Cerebellar nuclear complex (tissue), 1 donor: ENCODE measurements at places on chromosomes 1 and 21.

GRCh38 chr1:66648901-66649595, 103.2 kb upstream of the DYNLT5 start:
- DNase-seq: no peak

DNA sequence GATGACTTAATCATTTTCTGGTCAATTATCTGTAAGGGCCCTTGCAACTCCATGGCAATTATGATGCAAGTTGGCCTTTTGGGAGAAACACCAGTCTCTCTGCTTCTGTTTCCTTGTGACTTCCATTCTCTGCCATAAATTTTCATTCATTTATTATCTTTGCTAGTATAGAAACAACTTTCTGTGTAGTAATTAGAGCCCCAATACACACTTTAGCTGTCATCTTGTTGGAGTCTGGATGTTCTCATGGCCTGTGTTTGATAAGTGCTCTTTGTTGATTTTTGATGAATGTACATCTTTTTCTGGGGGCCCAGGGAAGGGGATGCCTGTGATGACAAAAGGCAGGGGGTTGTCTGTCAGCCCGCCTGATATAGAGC, 22.4 kb downstream of the PROX1 start:
- no peak for DNase-seq

DNA sequence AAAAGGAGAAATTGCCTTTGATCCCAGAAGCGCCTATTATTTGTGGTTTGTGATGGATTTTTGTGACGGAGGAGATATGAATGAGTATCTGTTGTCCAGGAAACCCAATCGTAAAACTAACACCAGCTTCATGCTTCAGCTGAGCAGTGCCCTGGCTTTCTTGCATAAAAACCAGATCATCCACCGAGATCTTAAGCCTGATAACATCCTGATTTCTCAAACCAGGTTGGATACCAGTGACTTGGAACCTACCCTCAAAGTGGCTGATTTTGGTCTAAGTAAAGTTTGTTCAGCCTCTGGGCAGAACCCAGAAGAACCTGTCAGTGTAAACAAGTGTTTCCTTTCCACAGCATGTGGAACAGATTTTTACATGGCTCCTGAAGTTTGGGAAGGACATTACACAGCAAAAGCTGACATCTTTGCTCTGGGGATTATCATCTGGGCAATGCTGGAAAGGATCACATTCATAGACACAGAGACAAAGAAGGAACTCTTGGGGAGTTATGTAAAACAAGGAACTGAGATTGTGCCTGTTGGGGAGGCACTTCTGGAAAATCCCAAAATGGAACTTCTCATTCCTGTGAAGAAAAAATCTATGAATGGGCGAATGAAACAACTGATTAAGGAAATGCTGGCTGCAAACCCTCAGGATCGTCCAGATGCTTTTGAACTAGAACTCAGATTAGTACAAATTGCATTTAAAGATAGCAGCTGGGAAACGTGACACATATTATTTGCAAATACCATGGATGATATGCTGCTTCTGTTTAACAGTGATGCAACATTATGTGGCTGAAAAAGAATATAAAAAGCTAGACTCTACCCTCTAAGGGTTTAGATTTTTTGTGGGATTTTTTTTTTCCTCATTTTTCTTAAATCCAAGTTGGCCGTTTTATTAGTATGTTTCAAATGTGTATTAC, 10.5 kb downstream of the PDIK1L start:
- DNase-seq: no peak

DNA sequence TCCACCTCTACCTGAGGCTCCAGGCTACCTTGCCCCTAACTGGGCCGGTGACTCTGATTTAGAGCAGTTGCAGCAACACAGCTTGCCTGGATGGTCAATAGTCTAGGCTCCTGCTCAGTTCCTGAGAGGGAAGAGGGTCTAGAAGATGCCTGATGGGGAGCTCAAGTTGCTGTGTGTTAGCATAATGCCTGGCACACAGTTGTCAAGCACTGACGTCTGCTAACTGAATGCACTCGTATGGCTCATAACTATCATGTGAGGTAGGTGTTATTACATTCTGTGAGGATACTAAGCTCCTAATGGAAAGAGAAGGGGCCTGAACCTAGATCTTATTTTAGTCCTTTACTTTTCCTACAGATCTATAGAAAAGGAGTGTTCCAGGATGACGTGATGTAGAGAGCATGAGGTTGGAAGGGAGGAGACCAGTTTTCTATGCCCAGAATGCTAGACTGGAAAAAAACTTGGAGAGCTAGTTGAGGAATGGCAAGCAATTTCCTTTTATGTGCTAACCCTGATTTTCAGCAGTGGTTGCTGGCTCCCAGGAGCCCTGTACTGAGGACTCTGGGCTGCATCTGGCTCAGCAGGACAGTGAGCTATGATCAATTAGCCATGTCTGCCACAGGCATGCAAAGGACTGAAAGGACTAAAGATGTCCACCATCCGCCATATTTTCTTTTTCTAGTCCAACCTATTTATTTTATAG, 30.0 kb downstream of the FAM78B start:
- DNase-seq: no peak

DNA sequence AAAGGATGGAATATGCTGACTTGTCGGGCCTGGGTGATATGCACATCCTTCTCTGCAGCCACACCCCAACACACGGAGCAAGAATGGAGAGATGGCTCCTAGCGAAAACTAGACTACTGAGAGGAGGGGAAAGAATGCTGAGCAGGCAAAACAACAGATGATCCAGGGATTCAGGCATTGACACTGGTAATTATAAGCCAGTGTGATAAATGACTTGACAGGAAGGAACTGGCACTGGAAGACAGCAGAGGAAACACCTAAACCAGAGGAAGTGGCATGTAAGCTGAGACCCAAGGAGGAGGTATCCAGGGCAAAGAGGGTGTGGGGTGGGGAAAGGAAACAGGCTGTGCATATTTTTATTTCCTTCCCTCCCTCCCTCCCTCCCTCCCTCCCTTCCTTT, 31.7 kb upstream of the KHDRBS1 start:
- DNase-seq: no peak

DNA sequence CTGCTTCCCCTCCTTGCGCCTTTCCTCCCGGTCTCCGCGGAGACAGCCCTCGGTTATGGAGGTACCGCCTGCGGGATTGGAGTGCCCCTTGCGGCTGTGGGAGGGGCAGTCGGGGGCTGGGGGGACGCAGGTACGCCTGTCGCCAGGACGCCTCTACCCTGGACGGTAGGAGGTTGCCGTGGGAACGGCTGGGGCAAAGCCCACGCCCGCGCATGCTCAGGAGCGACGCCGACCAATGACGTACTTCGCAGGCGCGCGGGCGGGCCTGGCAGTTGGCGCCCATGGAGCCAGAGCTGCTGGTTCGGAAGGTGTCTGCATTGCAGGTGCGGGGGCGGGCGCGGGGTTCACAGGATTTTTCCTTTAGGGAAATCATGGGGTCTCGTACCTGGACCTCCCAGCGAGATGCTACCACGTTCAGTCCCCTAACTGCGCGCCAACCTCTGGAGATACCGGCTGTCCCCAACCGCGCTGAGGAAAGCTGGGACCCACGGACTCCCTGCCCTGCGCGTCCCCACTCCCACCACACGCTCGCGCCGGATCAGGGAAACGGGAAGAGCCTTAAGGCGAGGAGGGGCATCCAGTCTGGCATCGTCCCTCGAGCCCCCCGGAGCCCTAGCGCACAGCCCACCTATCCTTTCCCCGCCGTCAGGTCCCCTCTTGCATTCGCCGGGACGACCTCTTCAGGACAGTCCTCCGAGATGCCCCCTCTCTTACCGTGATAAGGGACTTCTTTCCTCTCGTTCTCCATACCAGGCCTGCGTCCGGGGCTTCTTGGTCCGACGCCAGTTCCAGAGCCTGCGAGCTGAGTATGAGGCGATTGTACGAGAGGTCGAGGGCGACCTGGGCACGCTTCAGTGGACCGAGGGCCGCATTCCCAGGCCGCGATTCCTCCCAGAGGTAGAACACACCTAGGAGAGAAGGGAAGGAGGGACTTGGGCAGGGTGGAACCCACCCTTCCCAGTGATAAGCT, at the start of gene IQCC:
Gene IQCC, plus strand, starts transcription at position 271 of the 970 bp plus-strand sequence. Its CDS starts 11 bp downstream, at position 282.
- DNase-seq: peak; percentile 32

DNA sequence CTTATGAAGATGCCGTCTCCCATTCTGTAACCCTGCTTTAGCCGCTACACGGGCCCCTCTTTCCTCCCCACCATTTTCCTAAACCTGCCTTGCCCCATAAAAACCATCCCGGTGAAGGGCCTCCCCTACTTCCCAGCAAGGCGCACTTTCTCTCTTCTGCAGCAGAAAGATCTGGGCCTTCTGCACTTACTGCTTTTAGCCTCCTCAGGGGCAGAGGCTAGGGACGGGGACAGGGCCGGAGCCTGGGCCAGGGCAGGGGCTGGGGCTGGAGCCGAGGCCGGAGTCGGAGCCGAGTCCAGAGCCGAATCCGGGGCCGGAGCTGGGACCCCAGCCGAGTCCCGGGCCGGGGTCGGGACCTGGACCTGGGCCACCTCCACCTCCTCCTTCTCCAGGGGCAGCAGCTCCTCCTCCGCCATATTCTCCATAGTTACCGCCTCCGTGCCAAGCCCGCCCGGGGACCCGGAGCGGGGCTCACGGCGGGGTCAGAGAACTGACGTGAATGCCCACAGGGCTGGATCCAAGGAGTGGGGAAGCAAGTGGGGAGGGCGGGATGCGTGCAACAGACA, 382 bp downstream of the TRMT1L start:
- DNase-seq: no peak

GRCh38 chr1:55611123-55611522, 396.0 kb upstream of the USP24 start:
- no peak for DNase-seq

- DNase-seq: no peak
Measured at GRCh38 chr1:64691626-64692025, 53.2 kb upstream of the RAVER2 start.

DNA sequence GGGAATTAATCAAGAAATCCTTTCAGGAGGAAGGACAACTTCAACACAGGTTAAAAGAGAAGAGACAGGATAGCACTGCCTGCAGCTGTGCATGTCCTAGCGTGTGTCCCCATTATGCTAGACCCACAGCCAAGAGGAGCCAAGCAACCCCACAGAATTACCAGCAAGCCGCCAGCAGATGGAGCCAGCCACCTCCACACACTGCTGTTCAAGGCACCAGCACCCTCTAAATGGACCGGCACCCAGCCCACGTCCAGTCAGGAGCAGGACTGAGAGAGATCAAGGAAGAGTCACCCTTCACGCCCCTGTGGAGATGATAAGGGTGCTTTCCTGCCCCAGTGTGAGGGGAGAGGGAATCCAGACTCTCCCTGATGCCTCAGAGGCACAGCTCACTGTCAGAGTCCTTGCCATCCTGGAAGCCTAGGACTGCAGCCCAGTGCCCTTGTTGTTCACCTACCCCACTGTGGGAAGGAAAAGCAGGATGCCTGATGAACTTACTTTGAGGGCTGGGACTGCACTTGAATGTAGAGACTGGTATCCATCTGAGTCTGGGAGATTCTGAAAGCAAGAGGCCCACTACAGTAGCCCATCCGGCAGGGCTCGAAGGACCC, 37.1 kb upstream of the CTTNBP2NL start:
- DNase-seq: no peak

DNA sequence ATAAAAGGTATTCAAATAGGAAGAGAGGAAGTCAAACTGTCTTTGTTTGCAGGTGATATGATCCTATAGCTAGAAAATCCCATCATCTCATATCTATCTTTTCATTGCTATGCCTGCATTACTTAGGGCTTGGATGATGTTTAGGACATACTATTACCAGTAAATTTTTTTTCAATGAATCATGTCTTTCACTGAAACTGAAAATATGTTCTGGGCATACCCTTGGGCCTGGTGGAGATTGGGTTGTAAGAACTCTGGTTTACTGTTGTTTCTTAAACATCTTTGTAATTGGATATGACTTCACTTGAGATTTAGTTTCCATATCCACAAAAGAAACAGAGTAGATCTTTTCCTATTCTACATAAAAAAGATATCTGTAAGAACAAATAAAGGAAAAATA, 502.2 kb upstream of the PRMT6 start:
- no peak for DNase-seq

DNA sequence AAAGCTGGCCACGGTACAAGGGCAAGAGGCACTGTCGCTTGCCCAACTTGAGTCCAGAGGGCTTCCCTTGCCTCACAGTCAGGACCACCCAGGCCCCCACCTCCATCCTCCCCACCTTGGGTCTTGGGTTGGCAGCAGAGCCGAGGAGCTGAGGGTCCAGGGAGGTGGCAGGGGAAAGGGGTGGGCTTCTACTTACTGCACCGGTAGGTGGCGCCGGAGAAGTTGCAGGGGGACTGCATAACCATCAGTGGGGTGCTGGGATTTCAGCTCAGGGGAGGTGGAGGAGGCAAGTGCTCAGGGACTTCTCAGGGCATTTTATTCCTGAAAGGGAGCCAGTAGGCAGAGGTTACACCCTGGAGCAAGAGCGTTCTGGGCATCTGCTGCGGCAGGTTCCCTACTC, 44.0 kb downstream of the TRIM62 start:
- no peak for DNase-seq

- DNase-seq: no peak
Measured at GRCh38 chr1:181989261-181989920, 72.1 kb downstream of the ZNF648 start.

- no peak for DNase-seq
Measured at GRCh38 chr21:24514081-24514733, 1093.1 kb downstream of the MRPL39 start.

GRCh38 chr21:46550116-46550941, 54.6 kb downstream of the S100B start:
- no peak for DNase-seq
